ENCODE measurements at places on chromosomes 3 and 15.
A peak's percentile ranks its signal among the peaks of the same experiment; 100 is the strongest.

DNA sequence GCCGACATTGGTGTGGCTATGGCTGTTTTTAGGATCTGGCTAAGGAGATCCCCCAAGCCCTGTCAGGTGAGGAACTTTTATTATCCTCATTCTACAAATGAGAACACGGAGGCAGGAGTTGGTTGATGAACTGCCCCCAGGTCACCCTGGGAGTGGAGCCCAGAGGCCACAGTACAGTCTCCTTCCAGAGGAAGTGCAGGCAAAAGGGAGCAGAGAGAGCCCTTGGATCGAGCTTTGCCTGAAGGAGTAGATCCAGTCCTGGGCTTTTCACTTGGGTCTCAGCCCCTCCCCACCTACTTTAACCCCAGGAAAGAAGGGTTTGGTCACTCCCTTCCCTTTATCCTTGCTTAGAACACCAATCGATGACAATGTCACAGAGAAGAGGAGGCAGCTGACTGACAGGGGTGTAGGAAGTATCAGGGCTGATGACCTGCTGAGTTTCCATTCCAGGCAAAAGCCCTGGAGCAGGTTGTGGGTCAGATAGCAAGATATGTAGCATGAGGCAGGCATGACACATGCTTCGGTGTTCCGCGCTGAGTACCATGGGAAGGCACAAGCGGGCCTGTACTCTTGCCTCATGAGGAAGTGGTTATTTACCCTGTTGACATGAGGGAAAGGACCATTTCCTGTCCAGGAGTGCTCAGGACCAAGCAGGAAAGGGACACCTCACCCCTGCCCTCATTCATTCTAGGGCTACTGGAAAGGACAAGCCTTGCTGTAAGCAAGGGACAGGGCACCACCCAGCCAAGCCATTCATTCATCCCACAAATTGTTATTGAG lies 5.8 kb upstream of the PLA2G4D start:
- DNase-seq = no peak

GRCh38 chr15:83516935-83517334 lies 69.8 kb downstream of the SH3GL3 start:
- no peak for DNase-seq

- no peak for DNase-seq
Observed at GRCh38 chr3:188978421-188979171, 193.2 kb upstream of the TPRG1 start.

DNA sequence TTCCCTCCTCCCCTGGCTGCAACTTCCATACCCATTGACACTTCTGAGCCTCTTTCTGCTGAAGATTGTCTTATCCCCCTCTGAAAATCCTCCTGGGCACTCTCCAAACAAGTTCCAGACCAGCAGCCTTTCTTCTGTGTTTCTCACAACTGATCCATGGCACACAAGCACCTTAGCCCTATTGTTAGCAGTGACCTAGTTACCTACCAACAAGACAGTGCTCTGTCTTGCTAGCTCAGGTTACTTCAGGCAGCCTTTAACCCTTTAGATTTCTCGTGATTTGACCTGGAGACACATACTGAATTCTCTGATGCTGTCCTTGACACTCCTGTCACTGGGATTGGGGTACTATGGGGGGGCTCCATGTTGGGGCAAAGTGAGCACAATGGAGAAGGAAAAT lies 82.1 kb downstream of the GTF2E1 start:
- no peak for DNase-seq

GRCh38 chr3:25665315-25666280 lies 891 bp upstream of the TOP2B start:
- DNase-seq = no peak

DNA sequence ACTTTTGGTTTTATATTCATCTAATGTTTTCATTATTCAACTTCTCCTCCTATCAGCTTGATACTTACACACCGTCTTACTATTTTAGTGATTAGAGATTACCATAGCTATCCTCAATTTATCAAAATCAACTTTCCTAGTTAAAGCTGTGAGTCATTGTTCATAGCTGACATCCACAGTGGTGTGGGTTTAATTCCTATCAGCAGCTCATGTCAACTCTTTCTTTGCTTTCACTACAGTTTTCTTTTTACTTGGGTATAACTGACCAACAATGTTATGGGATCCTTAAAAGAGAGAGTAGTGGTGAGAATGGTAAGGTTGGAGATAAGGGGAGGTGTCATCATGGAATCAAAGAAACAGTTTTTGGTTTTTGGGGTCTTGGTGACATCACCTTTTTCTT lies 112.7 kb downstream of the NFKBIZ start:
- DNase-seq = no peak

- DNase-seq = no peak
Observed at GRCh38 chr3:39463269-39463668, 4.2 kb upstream of the MOBP start.

GRCh38 chr3:38985581-38985980 lies 66.2 kb downstream of the SCN11A start:
- no peak for DNase-seq

DNA sequence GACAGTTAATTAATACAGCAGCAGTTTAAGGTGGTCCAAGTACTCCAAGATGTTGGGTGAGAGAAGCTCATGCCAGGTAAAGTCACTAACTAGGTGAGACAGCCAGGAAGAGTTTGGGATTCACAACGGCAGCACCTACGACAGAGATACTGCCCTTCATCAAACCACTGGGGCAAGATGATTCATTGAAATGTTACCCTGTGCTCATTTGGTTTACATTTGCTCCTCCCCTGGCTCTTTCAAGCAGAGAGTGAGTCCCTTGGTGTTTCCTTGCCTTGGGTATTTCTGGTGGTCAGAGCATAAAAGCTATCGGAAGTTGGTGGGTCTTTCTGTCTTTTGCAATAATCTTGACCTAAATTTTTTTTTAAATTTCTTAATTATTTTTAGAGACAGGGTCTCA lies 19.9 kb upstream of the PDE8A start:
- no peak for DNase-seq

- DNase-seq = no peak
Observed at GRCh38 chr15:80597076-80597475, 98.0 kb upstream of the ABHD17C start.

- DNase-seq = no peak
Observed at GRCh38 chr3:196124608-196125007, 42.7 kb upstream of the TFRC start.

DNA sequence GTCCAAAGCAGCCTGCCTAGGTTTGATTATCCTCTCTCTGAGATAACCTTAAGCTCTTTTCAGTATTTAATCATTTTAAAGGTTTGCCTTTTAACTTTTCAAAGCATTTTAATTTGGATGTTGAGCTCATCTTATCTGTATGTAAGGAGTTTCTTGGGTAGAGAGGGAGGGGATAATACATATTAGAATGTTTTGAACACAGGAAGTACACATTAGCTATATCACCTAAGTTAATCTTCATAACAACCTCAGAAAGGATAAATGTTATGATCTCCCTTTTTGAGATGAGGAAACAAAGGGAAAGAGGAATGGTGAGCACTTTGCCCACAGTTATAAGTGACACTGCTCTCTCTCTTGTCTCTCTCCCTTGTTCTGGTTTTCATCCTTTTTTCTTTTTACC lies 2.2 kb upstream of the CD47 start:
- DNase-seq = no peak

DNA sequence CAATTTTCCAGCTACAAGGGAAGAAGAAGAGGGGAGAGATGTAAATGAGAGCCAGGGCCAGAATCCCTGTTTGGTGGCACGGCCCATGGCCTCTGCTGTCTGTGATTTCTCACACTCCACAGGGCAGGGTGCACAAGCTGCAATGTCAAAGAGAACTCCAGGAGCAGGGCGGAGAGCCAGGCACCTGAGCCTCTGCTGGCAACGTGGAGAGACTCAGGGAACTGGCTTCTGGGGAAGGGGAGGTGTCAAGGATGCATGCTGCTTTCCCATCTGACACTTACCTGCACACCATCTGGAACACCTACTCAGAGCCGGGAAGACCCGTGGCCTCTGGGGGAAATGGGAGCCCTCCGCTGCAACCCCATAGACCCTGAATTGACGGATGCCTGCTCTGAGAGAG lies 507.5 kb upstream of the NR2F2 start:
- no peak for DNase-seq

- no peak for DNase-seq
Observed at GRCh38 chr3:127799476-127800222, 22.7 kb downstream of the MGLL start.

- DNase-seq = no peak
Observed at GRCh38 chr3:62898530-62899496, 23.6 kb upstream of the CADPS start.

DNA sequence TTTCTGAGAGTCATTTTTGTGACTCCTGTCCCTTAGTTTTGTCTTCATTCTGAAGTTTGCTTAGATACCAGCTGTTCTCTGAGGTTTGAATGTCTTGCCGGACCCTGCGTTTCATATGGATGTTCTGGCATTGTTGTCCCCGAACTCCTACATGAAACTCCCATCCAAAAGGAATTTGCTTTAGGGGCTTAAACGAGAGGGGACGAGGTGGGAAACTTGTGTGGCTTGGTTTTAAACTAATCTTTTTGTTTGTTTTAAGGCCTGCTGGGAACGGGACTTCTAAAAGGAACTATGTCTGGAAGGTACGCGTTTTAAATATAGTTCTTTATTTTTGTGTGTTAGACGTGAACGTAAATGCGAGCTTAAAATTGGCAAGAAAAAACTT lies 679 bp downstream of the RPL35A start:
- no peak for DNase-seq

DNA sequence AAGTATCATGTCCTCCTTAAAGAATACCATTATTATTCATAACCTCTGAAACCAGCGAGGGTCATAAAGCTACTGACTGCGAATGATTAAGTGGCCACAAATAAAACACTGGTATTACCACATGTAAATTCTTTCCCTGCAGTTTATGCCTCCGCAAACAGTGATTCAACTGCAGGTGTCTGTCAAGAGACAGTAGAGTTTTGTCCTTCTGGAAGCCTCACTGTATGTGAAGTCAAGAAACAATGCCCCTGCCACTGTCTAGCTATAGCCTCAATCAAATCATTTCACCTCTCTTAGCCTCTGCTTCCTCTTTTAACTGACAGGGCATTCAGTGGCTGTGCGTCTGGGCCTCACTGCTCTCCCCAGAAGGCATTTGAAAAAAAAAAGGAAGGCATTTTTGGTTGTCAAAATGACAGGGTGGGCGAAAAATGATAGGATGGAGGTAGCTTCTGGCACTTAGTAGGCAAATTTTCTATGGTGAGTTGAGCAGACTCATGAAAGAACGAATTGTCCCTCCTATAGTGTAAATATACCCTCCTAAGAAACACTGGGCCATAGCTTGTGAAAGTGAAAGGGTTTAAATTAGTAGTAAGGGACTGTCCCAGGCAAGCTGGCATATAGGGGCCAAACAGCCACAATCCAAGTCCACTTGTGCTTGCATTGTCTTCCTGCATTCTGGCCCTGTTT lies 66.7 kb downstream of the FILIP1L start:
- DNase-seq = no peak

GRCh38 chr3:81585937-81586336 lies 175.5 kb downstream of the GBE1 start:
- no peak for DNase-seq

- DNase-seq = no peak
Observed at GRCh38 chr3:190538288-190538687, 24.4 kb downstream of the IL1RAP start.

DNA sequence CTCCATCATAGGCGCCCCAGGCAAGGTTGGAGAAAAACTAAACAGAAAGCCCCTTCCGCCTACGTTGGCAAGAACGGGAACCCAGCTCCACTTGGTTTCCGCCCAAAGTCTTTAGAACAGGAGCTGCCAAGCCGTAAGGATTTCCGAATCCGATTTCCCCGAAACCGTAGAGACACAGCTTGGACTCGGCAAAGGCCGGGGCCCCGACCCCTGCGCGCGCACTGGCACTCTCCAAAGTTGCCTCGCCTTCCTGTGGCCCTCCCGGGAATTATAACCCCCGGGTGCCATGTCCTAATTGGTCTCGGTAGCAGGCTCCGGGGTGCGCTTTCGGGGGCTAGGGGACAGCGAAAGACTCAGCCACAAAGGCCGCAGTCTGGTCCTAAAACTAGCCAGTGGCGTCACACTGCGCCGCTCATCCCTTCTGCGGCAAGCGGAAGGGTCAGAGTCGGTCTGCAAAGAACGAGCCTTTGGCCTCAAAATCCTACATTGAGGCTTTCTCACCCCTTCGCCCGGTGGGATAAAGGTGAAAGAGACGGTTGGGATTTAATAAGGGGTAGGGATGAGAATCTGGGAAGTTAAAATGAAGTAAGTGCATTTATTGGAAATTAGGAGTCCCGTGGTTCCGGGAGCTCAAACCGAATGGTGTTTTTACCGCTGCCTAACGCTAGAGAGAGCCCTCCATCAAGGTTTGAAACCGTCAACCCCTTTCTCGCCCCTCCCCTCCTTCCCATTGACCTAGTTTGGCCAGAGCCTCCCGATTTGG lies 6.8 kb downstream of the BCL6 start:
- DNase-seq = peak; percentile 81

GRCh38 chr3:94896994-94897393 lies 834.1 kb downstream of the NSUN3 start:
- DNase-seq = no peak

- no peak for DNase-seq
Observed at GRCh38 chr15:35023804-35024203, 35.7 kb upstream of the ZNF770 start.

DNA sequence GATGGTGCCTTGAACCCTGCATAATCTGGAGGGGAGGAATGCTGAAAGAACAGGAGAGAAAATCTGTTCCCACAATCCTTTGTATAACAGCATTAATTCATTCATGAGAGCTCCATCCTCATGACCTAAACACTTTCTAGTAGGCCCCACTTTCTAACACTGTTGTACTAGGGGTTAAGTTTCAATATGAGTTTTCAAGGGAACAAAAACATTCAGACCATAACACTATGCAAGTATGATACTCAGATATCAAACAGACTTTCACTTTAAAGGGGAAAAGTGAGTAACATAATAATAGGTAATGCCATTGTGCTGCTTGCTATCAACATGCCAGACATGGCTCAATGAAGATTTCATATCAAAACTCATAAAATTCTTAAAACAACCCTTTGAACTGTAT lies 32.4 kb upstream of the PLSCR2 start:
- no peak for DNase-seq

- DNase-seq = no peak
Observed at GRCh38 chr3:137011153-137011552, 53.4 kb downstream of the IL20RB start.

DNA sequence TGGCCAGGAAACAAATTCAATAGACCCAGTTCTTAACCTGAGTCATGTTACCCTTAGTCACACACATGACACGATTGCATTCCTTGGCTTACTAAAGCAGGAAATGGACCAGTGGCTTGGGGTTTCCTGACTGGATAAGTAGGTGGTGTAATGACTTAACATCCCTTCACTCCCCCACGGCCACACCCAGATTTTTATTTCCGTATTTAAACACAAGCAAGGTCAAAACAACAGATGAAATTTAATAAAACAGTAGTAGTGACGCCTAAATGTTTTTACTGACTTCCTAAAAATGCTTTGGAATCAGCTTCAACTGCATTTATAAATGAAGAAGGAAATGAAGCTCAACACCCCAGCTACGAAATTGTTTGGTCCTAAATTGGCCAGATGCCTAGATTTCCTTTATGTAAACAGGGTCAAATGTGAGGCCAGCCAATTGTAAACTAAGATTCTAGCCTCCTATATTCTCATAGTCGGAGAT lies 324.3 kb downstream of the CHST2 start:
- no peak for DNase-seq

GRCh38 chr3:38039899-38040261 lies 872 bp downstream of the DLEC1 start:
- DNase-seq = no peak

- DNase-seq = no peak
Observed at GRCh38 chr3:101466465-101467309, 46.3 kb downstream of the SENP7 start.

GRCh38 chr3:45800611-45801010 lies 4.3 kb upstream of the SLC6A20 start:
- DNase-seq = no peak

Data from activated CD8-positive, alpha-beta memory T cell treated with anti-CD3 and anti-CD28 coated beads, Interleukin-2, amount 50 U/mL, for 48 hours (primary cell).